Muscle of leg (tissue), 16 donors: ENCODE measurements at places on chromosomes 4 and X. TPM values are rescaled to one million over a fixed set of nuclear protein-coding genes. Genes with fewer than 3 reads are reported as not detected.

Gene FAM133A
- total RNA-seq = 0.49 TPM

DNA sequence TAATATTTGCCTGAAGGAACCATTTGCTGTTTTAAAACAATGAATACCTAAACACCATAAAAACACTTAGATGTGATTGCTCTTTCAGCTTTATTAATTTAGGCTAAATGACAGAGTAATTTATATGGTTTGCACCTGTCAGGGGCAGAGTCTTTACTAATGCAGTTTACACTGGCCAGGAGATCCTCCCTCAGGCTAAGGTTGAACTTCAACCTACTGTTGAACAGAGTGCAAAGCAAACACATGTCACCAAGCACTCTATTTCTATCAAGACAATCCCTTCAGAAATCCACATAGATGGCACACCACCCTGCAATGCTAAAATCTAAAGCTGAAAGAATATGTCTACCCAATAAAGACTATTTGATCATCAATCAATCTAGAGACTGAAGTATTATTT, 147.3 kb downstream of the KLHL13 start:
- no peak for DNase-seq

Gene CD99
- 158 TPM for total RNA-seq

GRCh38 chr4:96483308-96484030, 643.6 kb downstream of the PDHA2 start:
- no peak for DNase-seq

Gene HTR2C
- not detected for total RNA-seq

DNA sequence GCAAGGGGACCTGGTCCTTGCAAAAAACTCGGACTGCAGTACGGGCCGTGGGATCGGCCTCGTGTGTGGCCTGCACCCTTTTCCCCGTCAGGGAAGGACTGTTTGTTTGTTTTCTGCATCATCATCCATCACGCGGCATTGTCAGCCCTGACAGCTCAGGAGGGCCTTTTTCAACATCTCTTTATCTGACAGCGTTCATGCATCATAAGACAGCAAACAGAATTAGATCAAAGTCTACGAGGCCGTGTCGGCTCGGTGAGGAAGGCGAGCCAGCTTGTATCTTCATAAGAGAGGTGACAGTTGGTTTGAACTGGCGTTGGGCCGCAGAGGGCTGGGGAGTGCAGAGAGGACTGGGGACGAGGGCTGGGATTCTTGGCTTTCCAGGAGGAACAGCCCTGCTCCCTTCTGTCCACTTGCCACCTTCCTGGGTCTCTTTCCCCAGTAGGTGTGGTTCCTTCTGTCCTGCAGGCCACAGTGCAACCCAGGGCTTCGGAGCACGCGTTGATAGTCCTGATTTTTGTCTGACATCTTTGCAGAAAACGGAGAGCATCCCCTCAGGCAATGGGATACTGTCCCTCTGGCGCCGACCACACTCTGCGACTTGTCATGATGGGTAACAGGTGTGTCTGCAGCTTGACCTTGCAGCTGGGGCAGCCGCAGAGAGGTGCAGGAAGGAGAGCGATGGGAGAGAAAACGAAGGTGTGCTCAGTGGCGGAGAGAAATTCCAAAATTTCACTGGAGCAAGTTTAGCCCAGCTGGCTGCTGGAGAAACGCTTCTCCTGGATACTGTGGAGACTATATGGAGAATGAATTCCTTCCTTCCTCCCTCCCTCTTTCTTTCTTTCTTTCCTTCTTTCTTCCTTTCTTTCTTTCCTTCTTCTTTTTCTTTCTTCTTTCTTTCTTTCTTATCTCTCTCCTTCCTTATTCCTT, 104.0 kb upstream of the SHOX start:
- no peak for DNase-seq

DNA sequence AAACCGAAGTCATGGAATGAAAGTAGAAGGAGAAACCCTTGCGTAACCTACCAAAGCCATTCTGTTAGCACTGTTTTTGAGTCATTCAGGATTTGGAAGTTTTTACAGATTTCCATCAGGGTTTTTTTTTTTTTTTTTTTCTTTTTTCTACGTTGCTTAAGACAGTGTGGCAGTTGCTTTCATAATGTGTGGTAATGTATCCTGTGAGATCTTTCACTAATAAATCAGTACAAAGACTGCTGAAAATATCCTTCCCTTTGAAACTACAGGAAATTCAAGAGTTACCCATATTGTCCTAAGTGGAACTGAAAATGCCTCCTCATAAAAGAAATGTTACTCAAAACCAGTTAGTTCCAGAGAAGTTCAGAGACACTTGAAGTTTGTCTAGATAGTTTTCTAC, 137.8 kb downstream of the RAPGEF2 start:
- DNase-seq = peak; percentile 27

Gene SPANXA1
- total RNA-seq = not detected

Gene USP17L10
- not detected for total RNA-seq

Gene CT45A5
- total RNA-seq = 0.09 TPM

DNA sequence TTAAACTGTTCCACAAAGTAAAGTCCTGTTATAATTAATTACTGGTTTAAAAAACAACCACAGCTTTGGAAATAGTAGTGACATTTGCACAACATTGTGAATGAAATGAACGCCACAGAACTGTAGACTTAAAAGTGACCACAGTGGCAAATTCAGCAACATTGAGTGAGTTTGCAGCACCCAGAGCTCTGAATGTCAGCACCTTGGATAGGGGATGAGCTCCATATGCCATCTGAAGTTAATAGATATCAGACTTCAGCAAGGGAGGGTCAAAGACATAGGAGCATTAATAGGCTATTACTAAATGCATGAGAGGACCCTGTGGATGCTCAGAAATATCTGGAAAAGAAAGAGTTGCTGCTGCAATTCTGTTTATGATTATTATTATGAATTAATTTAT, 55.3 kb upstream of the KCNIP4 start:
- no peak for DNase-seq

DNA sequence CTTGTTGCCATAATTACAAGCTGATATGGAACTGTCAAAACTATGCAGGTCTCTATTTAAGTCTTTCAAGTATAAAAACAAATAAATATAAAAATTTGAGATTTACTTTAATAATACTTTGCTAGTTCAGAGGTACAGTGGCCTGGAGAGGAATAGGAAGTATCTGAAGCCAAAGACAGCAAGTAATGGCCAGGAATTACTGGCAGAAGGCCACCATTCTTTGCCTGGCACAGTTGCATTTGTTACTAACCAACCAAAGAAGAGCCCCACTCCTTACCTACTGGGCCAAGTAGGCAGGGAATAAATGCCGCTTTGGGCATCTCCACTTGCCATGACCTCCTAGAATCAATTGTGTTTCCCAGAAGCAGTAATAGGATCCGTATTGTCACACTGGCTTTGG, 13.8 kb upstream of the ADAMTS3 start:
- DNase-seq = no peak

- no peak for DNase-seq
These were observed 725.9 kb upstream of the GRID2 start for GRCh38 chr4:91577864-91578263.

DNA sequence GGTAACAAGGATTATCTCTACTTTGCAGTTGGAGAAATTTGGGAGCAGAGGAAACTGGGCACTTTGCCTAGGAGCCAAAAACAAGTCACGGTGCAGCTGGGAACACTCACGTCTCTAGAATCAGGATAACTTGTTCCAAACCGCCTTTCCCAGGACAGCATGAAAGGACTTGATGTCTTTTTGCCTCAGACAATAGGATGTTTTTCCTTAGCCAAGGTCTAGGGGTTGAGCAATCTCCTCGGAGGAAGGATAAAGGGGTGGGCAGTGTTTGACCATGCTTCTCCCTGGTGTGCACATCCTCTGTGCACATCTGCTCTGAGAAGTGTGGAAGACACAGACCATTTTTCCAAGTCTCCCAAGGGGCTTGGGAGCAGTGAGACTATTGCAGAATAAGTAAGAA, 1.7 kb upstream of the SPARCL1 start:
- DNase-seq = peak; percentile 95

- no peak for DNase-seq
These were observed 585.7 kb downstream of the IL15 start for GRCh38 chr4:142222127-142222526.

- DNase-seq = no peak
These were observed 32.7 kb upstream of the LIMCH1 start for GRCh38 chr4:41505161-41505661.
